Fibroblast of skin of abdomen (primary cell): ENCODE measurements at places on chromosomes 2 and 18.
A peak's percentile ranks its signal among the peaks of the same experiment; 100 is the strongest.

DNA sequence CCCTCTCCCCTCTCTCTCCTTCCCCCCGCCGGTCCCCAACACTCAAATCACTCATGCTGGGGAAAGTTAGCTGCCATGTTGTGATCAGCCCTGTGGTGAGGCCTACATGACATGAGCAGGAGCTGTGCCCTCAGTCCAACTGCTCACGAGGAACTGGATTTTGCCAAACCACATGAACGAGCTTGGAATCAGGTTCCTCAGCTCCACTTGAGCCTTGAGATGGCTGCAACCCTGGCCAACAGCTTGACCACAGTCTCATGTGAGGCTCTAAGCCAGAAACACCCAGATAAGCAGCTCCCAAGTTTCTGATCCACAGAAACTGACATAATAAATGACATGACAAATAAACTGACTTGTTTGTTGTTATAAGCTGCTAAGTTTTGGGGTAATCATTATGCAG is 38.4 kb downstream of the ARL4C start:
- no peak for DNase-seq

GRCh38 chr18:51383711-51384110 is 186.2 kb upstream of the MEX3C start:
- no peak for DNase-seq

DNA sequence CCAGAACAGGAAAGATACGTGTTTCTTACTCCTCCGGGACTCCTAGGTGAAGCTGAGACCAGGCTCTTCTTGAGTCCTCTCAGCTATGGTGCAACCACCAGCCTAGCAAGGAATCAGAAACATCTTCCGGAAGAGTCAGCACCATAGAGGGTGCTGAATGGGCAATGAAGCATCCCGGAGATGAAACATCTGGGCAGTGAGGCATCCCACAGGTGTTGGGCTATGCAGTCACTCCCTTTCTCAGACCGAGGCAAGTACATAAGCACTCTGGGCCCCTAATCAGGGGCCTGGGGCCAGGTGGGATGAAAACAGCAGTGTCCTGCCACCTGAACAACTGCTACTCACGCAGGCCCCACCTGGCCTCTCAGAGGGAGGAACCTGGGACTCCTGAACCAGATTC is 1.4 kb upstream of the CAPN10 start:
- DNase-seq: no peak

DNA sequence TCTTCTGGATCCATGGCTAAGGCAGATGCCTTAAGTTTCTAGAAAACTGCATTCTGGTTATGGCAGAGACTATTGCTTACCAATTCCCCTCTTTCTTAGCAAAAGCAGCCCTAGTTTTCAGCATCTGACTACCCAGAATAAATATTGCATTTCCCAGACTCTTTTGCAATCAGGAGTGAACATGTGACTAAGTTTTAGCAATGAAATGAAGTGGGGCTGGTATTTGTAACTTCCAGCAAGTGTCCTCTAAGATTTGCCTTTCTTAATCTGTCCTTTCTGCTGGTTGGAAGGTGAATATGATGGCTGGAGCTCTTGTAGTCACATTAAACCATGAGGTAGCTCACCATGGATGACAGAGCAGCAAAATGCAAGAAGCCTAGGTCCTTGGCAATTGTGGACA is 132.9 kb upstream of the PKDCC start:
- DNase-seq: no peak

DNA sequence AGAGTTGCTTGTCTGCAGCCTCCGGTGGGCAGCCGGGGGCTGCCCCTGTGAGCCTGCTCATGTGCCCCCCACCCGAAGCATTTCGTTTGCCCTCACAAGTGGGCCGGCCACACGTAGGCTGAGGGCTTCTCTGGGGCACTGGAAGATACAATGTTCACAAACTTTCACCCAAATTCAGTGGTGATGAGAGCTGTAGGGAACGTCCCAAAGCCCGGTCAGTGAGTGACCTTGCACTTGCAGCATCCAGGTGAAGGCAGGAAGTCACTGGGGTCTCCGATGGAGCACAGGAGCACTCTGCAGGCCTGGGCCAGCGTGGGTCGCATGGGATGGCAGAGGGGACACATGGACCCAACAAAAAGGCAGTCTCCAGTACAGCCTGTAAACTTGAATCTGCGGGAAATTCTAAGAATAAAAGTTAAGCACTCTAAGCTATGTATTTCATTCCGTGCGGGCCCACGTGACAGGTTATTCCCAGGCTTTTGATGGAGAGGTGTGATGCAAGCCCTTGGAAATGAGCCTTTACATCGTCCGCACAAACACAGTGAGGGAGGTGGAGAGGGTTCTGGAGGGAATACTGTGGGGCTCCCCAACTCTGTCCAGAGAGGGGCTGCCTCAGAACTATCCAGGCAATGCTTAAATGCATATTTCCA is 42.5 kb downstream of the CNGA3 start:
- no peak for DNase-seq

- DNase-seq: peak; percentile 77
Observed at GRCh38 chr2:191366199-191366598, 121.0 kb downstream of the MYO1B start.

- no peak for DNase-seq
Observed at GRCh38 chr2:67041051-67041450, 356.1 kb upstream of the ETAA1 start.

GRCh38 chr2:128501006-128501690 is 182.5 kb upstream of the HS6ST1 start:
- no peak for DNase-seq

DNA sequence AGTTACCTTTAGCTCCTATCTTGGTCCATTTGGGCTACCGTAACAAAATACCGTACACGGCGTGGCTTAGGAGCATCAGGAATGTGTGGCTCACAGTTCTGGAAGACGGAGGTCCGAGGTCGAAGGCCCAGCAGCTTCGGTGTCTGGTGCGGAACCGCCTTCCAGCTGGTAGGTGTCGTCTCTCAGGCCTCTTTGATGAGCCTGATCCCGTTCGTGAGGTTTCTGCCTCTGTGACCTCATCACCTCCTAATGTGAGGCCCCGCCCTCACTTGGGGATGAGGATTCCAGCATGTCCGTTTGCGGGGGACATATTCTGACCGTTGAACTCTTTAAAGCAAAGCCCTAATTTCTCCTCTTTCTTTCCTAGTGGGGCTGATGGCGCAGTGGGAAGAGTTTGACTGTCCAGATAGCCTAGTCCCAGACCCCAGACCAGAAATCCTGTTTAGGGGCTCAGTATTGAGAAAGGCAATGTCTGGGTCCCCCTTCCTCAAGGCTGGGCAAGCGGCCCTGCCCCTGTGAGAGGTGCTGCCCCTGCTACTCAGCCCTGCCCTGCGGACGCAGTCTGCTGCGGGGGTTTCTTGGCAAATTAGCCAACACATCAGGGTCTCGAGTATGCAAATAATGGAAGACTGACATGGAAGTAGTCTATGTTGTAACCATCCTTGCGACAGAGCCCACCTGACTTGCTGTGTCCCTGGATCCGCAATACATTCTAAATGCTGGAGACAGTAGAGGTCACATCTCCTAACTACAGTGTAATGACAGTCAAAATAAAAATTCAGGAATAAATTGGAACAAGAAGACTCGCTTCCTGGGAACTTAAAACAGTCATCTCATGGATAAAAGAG is 128.0 kb downstream of the ASB1 start:
- no peak for DNase-seq

DNA sequence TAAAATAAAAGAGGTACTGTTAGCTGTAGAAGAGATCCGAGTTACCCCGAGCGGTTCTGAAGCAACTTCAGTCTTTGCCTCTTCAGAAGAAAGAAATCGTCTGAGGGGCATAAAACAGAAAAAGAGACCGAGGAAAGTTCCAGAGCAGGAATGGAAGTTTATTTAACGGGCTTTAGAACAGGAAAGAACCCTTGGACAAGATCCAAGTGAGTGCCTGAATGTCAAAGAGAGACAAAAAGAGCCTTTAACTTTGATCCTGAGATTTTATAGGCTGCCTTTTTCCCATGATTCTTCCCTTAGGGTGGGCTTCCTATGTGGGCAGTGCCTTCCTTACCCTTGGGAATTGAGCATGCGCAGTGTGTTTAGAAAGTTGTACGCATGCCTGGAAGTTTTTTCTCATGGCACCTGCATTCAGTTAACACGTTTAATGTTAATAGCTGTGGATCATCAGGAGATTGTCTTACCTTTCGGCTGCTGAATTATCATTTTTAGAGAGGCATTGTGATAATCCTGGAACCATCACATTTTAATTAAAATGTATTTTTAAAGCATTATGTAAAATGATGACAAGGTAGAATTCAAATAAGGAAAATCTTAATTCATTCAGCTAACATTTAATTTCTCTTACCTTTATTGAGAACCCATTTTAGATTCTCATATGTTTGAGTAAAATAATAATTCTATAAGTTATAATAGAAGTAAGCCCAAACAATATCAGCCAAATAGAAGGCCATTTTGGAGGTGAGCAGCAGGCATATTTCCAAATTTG is 269.5 kb upstream of the ZSWIM2 start:
- DNase-seq: no peak

DNA sequence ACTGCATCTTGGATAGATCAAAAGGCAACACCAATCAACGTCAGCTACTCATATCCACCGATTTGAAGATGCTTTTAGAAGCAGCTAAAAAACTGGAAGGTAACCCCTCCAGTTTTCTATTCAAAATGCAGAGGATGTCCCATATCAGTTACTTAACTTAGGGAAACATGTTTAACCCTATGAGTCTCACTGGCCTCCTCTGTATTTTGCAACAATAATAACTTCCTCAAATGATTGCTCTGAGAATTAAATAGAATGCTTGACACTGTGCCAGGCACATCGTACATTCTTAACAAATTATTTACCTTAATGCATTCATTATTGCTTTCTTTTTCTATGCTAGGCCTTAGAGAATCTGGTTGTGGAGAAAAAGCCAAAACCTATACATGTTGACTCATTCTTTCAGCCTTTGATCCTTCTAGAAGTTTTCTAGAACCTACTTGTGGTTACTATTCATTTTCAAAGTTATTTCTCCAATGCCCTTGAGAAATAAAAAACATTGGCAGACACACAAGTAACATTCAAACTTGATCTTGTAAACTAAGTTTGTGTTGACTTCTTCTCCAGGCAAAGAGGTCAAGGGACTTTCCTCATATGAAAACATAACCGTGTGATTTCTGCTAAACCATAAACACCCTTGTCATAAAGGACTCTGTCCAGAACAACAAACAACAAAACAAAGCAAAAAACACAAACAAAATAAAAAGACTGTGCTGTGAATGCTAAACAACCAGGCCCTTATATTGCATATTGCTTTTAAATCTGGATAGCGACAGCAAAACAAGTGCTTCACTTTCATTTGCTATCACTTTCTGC is 4.6 kb downstream of the DOCK10 start:
- peak; percentile 29 for DNase-seq

GRCh38 chr2:68240446-68240845 is 11.9 kb downstream of the PPP3R1 start:
- no peak for DNase-seq

GRCh38 chr2:222707689-222708273 is 36.3 kb downstream of the MOGAT1 start:
- peak; percentile 90 for DNase-seq

GRCh38 chr18:6441200-6441599 is 26.5 kb upstream of the L3MBTL4 start:
- no peak for DNase-seq

DNA sequence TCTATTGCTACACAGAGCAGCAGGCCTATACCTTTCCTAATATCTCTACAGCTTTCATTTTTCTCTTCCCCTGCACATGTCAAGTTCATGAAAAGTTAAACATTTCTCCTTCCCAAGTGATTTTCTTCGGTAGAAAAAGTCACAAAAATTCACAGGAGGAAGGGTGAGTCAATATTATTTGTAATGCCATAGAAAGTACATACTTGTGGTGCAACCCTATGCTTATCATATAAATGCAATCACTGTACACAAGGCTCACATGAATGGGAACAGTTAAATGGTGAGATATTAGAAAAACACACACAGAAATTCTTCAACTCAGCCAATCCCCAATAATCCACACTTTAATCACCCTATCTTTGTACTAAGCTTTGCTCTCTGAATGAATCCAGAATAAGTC is 651.6 kb downstream of the LRRTM4 start:
- DNase-seq: no peak

DNA sequence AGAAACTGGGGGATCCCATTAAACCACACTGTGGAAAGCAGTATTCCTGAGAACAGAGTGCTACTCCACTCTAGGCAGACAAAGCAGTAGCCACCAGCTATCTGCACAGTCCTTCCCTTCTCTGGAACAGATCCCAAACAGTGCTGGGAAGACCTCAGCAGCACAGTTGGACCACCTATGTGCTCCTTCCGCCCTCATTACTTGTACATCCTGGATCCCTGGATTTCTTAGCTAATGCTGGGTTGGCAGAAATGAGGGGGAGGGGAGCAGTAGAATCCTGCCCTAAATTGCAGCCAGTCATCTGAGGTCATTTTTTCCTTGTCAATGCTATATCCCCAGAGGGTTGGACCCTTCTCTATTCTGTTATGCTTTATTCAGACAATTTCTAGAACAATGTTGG is 13.8 kb upstream of the MALT1 start:
- DNase-seq: no peak

DNA sequence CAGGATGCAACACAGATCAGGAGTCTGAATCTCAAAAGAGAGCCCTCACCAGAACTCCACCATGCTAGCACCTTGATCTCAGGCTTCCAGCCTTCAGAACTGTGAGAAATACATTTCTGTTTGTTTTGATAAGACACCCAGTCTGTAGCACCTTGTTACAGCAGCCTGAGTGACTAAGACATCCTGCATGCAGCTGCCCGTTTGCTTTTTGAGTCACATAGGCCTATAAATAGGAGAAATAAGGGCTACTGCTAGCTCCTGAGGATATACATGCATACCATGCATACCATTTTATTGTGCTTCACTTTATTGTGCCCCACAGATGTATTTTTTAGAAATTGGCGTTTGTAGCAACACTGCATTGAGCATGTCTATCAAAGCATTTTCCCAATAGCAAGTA is 337.8 kb downstream of the CDH2 start:
- peak; percentile 90 for DNase-seq

- DNase-seq: peak; percentile 87
Observed at GRCh38 chr2:60806988-60807681, 51.1 kb downstream of the PAPOLG start.

GRCh38 chr2:552906-553305 is 124.3 kb downstream of the TMEM18 start:
- DNase-seq: no peak

DNA sequence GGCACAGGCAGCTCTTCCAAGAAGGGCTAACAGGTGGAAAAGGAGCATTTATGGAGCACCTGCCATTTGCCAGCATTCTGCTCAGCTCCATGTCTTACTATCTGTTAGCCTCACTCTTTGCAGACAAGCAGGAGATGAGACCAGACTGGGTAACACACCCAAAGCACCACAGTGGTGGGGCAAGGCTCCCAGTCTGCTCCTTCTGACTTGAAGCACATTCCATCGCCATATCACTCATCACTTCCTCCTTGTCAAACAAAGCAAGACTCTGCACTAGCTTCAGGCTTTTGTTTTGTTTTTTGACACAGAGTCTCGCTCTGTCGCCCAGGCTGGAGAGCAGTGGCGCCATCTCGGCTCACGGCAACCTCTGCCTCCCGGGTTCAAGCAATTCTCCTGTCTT is 182.8 kb downstream of the MGAT5 start:
- no peak for DNase-seq

DNA sequence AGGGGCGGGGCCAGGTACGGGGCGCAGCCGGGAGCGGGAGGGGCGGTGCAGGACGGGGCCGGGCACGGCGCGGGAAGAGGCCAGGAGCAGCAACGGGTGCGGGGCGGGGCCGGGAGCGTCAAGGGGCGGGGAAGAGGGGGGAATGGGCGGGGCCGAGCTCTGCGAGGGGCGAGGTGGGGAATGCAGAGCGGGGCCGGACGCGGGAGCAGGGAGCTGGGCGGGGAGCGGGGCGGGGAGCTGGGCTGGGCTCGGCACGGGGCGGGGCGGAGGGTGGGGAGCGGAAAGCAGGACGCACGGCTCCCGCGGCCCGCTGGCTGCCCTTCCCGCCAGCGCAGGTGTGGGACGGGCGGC is at the start of gene IMPA2:
TSS of gene IMPA2 (plus strand) at position 316 of the 351 bp plus-strand sequence. CDS start 163 bp downstream, outside the sequence.
- DNase-seq: no peak
